ENCODE measurements at places on chromosomes 5 and 9. TPM values are rescaled to one million over a fixed set of nuclear protein-coding genes. Genes with fewer than 3 reads are reported as not detected.

CD72 gene
- total RNA-seq, result 3.7 TPM

NFX1 gene
- total RNA-seq, result 35.8 TPM

PRR16 gene
- 14.2 TPM for total RNA-seq

MYMK gene
- not detected for total RNA-seq

GOLGA1 gene
- 15.0 TPM for total RNA-seq

PHF24 gene
- total RNA-seq, result 0.57 TPM

EQTN gene
- 0.58 TPM for total RNA-seq

GRCh38 chr9:22840641-22841040 is 394.0 kb downstream of the DMRTA1 start:
- no peak for DNase-seq

DNA sequence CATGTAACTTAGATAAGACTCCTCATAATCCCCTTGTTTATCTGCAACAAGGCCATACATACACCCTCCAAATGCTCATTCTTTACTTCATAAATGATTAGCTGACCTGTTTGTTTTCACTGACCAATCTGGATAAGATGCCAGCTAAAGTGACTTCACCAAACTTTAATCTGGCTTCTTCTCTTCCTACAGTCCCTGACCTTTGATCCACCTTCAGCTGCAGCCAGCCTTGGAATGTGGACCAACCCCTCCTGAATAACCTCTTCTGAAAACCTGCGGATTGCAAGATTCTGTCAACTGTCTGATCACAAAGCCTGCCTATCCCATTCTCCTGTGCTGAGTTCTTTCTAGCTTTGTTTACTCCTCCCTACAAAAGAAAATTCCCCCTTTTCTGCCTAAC is 476.8 kb downstream of the LRRC70 start:
- DNase-seq, result no peak

DNA sequence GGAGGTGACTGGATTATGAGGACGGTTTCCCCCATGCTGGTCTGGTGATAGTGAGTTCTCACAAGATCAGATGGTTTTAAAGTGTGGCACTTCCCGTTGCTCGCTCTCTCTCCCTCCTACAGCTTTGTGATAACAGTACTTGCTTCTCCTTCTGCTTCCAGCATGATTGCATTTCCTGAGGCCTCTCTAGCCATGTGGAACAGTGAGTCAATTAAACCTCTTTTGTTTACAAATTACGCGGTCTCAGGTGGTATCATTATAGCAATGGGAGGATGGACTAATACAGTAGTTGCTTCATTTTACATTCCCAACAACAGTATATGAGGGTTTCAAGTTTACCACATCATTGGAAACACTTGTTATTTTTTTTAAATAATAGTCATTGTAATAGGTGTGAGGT is 937.3 kb upstream of the ARRDC3 start:
- no peak for DNase-seq

DNA sequence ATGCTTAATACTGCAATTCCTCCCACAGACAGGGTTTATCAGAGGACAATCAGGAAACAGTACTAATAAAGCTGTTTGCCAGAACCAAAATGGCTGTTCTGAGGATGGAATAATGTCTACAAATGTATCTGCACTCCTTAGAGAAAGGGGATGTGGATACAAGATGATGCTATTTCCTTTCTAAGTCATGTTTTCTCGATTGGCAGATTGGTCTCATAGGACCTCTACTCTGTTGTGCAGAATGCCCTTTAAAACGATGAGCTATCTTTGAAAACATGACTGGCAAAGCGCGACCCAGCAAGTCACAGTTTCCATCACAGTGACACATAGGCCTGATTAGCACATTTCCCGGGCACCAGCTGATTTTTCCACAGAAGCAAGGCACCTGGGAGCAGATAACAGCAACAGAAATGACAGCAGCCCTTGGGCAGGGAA is 54.0 kb downstream of the AOPEP start:
- peak; percentile 84 for DNase-seq

- peak; percentile 72 for DNase-seq
Measured at GRCh38 chr9:128254855-128255759, 20.7 kb downstream of the GOLGA2 start.

- no peak for DNase-seq
Measured at GRCh38 chr5:115329475-115329874, 33.0 kb upstream of the CCDC112 start.

GRCh38 chr5:53381-54174 is 38.4 kb upstream of the PLEKHG4B start:
- peak; percentile 79 for DNase-seq

- no peak for DNase-seq
Measured at GRCh38 chr5:144142824-144143162, 27.7 kb downstream of the YIPF5 start.

- DNase-seq, result no peak
Measured at GRCh38 chr9:83299571-83299970, 236.6 kb upstream of the RASEF start.

- DNase-seq, result no peak
Measured at GRCh38 chr9:116741086-116741740, 54.1 kb downstream of the TRIM32 start.

DNA sequence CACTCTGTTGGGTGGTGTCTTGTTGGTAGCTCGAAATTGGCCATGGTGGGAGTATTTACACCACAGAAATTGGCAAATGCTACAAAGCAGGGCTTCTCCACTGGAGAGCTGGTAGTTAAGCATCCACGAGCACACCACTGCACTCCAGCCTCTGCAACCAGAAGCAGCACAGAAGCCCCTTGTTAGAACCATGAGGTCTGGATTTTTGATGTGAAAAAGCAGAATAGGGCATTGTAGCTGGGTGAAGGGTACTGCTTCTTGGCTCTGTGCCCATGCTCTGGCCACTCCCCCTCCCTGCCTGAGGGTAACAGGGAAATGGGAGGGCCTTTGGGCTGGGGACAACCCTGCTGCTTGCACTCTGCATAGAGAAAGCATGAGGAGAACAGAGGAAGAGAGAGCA is 81.2 kb upstream of the UBTD2 start:
- DNase-seq, result peak; percentile 50

- DNase-seq, result no peak
Measured at GRCh38 chr9:118100529-118101419, 396.6 kb downstream of the TLR4 start.

GRCh38 chr5:133427121-133427777 is 185.1 kb downstream of the FSTL4 start:
- DNase-seq, result no peak

- DNase-seq, result no peak
Measured at GRCh38 chr5:19256036-19256435, 732.0 kb downstream of the CDH18 start.

GRCh38 chr5:66717455-66718373 is 121.5 kb downstream of the MAST4 start:
- DNase-seq, result no peak

Data from aorta (tissue), 5 donors.